ENCODE measurements at places on chromosomes 2 and 18.

DNA sequence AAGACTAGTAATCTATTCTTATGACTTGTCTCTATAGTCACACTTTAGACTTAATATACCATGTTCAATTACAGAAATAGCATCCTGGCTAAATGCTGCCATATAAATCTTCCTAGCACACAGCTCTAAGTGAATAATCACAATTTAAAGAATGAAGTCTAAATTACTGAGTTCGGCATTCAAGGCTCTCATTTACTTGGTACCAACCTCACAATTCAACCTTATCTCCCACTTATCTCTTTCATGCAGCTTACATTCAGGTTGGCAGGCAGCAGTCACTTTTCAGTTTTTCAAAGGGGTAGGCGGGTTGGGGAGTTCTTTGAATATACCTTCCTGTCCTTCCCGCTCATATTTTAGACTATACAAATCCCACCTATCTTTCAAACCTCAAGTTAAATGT lies 1.5 kb downstream of the MMADHC start:
- DNase-seq: no peak

DNA sequence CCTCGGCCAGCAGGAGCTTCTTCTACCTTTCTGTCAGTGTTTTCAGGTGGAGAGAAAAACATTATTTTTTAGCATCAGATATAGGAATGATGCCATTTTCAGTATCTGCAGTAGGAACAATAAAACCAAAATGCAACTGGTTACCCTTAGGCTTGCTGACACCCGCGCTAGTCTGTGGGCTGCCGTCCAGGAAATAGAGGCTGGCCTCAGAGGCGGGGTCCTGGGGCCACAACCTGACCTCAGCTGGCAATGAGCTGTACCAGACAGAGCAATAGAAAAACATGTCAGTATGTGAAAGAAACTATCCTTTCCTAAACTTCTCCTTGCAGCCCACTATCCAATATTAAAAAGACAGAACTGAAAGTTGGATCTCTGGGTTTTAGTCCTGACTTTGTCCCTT lies 4.6 kb upstream of the ST6GAL2 start:
- DNase-seq: no peak

- DNase-seq: no peak
Measured at GRCh38 chr2:209138079-209138478, 285.8 kb upstream of the MAP2 start.

GRCh38 chr2:182924306-182924705 lies 57.9 kb upstream of the FRZB start:
- no peak for DNase-seq

- DNase-seq: no peak
Measured at GRCh38 chr18:58507880-58508279, 121.0 kb downstream of the ALPK2 start.

- DNase-seq: peak; percentile 52
Measured at GRCh38 chr18:8279781-8280330, 329.4 kb upstream of the RAB12 start.

- DNase-seq: no peak
Measured at GRCh38 chr2:180604077-180604476, 376.3 kb upstream of the UBE2E3 start.

DNA sequence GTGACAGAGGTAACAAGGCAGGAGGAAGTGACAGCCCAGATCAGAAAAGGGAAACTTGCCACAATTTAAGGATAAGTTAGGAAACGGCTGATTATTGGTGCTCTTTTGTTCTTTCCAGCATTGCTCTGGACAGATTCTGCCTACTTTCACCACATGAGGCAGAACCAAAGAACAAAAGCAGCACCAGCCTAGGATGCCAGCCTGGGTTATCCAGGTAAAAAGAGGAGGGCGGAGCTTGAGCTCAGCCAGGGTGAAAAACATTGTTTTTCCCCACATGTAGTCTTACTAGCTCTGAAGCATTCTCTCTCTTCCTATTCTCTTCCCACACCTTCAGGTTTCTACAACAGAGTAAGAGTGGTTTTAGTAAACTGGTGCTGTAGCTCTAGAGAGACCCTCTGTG lies 300.5 kb downstream of the TMX3 start:
- DNase-seq: no peak

- no peak for DNase-seq
Measured at GRCh38 chr2:238408615-238409340, 17.9 kb upstream of the ASB1 start.

DNA sequence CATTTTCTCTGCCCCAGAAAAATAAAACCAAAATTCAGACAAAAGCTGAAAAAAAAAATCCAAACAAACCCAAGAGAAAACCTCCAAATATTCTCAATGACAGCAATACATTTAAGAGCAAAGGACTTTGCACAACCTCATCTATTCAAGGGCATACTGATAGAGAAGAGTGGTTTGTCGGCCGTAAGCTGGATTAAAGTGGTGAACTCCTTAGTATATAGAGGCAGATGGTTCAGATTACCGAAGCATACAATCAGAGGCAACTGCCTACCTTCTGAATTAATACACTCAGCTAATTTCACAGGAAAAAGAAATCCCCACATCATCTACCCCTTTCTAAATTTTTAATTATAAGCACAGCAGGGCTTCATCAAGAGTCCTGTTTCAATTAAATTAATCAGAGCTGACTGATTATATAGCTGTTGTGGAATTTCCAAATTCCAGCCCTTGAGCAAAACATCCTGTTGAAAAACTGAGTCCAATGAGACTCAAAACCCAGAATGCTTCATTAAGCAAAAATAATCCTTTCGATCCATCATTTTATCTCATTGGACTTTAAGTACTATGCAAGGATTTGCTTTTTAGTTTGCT lies at the start of gene CPLX4:
TSS of gene CPLX4 (minus strand) at position 190 of the 591 bp plus-strand sequence. CDS start at position 3, 187 bp downstream.
- DNase-seq: peak; percentile 46

DNA sequence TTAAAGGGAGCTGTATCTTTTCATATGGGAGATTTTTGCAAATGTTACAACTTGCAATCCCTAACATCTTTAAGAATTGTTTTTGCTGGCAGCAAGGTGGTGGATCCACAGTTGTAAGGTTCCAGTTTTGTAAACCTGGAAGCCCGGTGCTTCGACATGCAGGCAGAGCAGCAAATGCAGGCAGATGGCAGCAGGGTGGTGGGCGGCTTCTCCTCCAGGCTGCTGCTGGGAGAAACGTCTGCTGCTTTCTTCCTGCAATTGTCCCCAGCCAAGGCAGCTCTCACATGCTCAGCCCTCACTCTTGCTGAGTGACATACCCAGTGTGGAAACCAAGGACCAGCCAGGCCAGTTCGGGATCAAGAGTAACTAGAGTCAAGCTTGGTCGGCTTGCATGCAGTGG lies 166.0 kb downstream of the SEPTIN10 start:
- DNase-seq: peak; percentile 60

DNA sequence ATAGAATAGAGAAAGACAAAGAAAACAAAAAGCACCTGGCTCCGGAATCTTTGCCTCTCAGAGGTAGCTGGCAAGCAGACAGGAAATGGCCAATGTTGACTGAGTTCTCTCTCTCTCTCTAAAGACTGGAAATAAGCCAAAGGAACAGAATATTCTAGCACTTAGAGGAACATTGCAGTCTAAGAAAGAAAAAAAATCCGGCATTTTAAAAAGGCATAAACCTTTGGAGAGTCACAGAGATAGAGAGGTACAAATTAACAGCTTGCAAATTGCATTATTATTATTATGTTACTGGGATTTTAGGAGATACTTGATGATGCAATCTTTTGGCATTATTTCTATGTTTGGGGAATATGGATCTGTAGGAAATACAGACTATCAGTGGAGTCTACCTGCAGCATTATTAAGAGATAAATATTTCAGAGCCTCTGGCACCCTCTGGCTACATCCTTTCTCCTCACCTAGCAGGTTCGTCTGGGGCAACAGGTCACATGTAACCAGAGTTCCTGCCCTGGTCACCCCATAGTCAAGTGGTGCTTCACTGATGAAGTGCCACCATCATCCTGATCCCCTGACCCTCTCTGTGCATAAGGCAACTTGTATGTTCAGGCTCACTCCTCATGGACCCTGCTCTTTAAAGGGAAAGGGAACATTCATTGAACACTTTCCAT lies 318.9 kb upstream of the ACVR2A start:
- DNase-seq: no peak

DNA sequence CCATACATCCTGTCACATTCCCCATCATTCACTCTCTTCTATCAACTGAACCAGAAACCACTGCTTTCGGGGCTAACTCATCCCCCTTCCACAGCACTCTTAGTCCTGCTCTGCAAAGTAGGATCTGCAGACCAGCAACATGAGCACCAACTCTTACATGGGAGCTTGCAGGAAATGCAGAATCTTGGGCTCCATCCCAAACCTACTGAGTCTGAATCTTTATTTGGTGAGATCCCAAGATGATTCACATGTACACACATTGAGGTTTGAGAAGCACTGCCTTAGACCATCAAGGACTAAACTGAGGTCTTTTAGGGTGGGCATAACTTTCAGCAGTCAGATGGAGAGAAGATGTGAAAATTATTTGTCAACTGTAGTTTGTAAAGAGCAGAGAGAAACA lies 235.6 kb upstream of the EPHA4 start:
- DNase-seq: no peak

DNA sequence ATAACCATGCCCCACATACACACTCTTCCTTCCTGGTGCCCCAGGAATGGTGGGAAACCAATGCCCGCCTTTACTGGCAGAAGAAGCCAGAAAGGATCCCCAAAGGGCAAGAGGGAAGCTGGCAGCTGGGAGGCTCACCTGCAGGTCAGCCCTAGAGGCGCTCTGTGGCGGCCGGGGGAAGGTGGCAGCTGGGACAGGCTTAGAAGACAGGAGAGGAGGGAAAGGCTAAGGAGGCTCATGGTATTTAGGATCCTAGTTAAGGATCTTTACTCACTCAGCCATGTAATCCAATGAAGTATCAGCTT lies 23.8 kb downstream of the ADRA2B start:
- DNase-seq: no peak

GRCh38 chr2:120785228-120785966 lies 49.7 kb downstream of the GLI2 start:
- no peak for DNase-seq

All from retina (tissue), 1 donor.